Heart left ventricle (tissue), 16 donors: ENCODE measurements at places on chromosomes 2 and 18.

- no peak for DNase-seq
Observed at GRCh38 chr2:146826388-146826787, 1018.4 kb upstream of the ACVR2A start.

DNA sequence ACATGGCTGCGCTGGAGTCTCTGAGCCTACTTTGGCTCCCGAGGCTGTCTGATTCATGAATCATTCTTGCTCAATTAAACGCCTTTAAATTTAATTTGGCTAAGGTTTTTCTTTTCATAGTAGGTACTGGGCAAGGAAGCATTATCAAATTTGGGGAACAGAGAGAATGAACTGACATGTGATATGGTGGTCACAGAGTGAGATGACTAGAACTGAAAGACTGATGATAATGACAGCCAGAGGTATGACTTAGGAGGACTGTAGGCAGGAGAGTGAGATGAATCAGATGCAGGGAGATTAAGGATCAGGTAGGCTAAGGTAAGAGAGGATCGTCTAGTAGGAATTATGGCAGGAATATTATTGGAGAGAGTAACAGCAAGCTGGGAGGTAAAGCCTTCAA, 40.9 kb upstream of the ST8SIA3 start:
- DNase-seq, result no peak

DNA sequence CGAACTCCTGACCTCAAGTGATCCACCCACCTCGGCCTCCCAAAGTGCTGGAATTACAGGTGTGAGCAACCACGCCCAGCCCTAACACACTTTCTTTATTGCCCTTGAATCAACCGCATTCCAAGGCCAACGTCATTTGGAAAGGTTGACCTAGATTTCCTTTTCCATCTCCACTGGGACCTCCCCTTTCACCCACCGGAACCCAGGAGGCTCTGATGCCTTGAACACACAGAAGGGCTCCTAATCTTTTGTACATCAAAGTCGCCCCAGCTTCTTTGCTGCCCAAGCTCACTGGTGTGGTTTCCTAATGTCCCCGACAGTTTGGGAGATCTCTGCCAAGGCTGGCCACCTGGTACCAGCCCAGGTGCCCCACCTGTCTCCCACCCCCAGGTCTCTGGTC, 46.2 kb upstream of the CAB39 start:
- no peak for DNase-seq

GRCh38 chr2:53670331-53670730, 97.3 kb upstream of the CHAC2 start:
- no peak for DNase-seq

GRCh38 chr2:54030396-54030741, 59.6 kb upstream of the PSME4 start:
- no peak for DNase-seq

GRCh38 chr2:42153944-42154581, 15.1 kb upstream of the EML4 start:
- no peak for DNase-seq

DNA sequence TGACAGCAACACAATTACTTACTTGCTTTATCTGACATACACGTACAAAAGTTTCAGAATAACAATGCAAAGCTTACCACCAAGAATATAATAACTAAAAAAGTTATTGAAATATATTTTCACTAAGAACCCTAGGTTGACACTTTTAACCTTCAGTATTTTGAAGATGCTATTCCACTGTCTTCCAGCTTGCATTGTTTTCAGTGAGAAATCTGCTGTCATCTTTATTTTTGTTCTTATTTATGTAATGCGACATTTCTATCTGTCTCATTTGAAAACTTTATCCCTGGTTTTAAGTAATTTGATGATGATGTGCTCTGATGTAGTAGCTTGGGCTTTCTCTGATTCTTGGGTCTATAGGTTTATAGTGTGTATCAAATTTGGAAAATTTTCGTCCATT, 165.0 kb upstream of the SMIM21 start:
- no peak for DNase-seq

GRCh38 chr2:97688062-97688827, 18.7 kb downstream of the C2orf92 start:
- DNase-seq, result no peak

GRCh38 chr2:184137955-184138354, 460.4 kb upstream of the ZNF804A start:
- DNase-seq, result no peak

DNA sequence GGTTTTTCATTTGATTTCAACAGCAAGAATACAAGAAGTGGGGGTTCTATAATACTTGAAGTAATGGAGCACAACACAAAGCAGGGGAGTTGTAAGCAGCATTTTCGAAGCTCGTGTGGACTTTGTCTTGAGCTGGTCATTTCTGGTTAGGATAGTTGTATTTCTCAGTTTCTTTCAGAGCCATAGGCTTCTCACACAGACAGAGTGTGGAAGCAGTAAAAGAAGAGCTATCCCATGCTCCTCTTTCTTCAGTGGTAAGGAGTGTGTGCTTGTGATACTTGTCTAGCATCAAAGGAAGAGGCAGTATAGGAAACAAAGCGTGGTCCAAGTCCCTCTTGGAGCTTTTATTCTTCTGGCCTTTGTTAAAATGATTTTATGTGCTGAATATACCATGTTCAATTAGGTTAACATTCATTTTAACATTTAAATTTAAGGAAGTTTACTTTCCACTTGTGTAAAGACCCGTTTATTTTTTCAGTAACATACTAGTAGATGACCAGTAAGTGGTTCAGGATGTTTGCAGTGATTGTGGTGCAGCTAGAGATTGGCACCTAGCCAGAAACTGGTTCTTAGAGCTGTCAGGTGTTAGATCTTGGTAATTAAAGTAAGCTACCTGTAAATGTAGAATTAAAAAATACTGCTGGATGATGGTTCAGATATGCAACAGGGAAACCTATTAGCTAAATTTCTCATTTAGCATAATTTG, 14.6 kb downstream of the CCNYL1 start:
- DNase-seq, result no peak

GRCh38 chr2:165815299-165816141, 21.5 kb upstream of the GALNT3 start:
- DNase-seq, result no peak

GRCh38 chr18:7764405-7764804, 197.3 kb downstream of the PTPRM start:
- DNase-seq, result no peak

GRCh38 chr2:216486708-216487107, 11.9 kb upstream of the RPL37A start:
- DNase-seq, result no peak

DNA sequence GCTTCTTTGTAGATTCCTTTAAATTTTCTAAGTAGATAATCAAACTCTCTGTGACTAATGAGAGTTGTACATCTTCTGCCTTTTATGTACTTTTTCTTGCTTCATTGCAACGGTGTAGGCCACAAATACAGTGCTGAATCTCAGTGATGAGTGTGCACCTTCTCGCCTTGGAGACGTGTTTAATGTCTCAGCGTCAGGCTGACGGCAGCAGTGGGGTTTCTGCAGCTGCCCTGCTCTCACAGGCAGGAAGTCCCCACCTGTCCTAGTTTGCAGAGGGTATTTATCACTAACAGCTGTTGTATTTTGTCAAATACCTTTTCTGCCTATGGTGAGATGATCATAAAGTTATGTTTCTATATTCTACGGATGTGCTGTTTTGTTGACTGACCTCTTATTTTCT, 13.3 kb downstream of the AGXT start:
- DNase-seq, result no peak

GRCh38 chr2:224869601-224870233, 153.6 kb upstream of the CCDC195 start:
- no peak for DNase-seq

GRCh38 chr2:236867441-236868260, 218.0 kb upstream of the COPS8 start:
- DNase-seq, result peak; percentile 9

DNA sequence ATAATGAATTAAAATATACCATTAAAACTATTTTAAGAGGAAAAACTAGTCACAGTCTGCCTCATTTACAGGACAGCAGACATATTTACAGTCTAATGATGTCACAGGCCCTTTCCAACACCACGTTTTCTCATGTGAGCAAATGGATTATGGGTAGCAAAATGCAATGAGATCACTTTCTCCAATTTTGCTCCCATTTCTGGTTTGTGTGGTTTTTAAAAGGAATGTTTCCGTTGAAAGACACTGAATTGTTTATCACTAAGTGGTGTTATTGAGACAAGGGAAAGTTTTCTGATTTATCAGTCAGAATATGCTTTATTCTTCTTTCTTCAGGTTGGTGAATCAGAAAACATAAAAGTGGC, 11.4 kb upstream of the NR4A2 start:
- no peak for DNase-seq

GRCh38 chr2:101741775-101742520, 44.4 kb downstream of the MAP4K4 start:
- no peak for DNase-seq

DNA sequence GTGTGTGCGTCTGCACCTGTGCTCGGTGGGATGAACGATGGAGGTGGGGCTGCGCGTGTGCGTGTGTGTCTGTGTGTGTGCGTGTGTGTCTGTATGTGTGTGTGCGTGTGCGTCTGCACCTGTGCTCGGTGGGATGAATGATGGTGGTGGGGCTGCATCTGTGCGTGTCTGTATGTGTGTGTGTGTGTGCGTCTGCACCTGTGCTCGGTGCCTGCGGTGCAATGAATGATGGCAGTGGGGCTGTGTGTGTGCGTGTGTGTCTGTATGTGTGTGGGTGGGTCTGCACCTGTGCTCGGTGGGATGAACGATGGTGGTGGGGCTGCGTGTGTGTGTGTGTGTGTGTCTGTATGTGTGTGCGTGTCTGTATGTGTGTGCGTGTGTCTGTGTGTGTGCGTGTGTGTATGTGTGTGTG, 48.5 kb upstream of the CTDP1 start:
- no peak for DNase-seq

GRCh38 chr2:127128445-127128904, 21.5 kb upstream of the BIN1 start:
- DNase-seq, result no peak

GRCh38 chr2:129396980-129397599, 582.4 kb upstream of the RAB6C start:
- DNase-seq, result no peak

- no peak for DNase-seq
Observed at GRCh38 chr2:240258685-240259084, 118.2 kb upstream of the OTOS start.

DNA sequence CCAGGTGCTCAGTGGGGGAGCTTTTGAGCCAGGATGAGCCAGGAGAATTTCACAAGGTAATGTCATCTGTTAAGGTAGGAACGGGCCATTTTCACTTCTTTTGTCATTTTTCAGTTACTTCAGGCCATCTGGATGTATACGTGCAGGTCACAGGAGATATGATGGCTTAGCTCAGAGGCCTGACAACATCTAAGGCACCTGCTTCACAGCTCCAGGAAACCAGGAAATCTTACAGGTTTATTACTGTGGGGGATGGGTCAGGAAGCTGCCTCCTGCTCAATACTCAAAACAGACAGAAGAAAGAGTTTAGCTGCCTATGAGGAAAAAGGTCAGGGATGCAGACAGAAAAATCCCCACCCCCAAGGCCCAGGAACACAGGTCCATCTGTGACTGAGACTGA, 364.3 kb upstream of the LRP1B start:
- DNase-seq, result no peak

DNA sequence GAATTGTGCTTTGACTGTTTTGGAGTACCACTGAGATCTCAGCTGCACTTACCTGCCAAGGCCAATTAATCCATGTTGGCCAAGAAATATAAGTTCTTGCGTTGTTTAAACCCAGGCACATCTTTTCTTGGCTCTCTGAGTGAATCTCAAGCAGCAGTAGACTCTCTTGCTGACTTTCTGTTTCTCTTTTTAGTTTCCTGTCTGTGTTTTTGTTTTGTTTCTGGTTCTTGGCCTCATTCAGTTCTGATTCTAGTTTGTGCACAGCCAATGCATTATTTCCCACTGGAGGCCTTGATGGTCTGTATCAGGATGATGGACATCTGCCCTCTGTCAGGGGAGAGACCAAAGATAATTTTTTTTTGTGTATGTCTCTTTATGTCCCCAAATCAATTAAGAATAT, 379.4 kb downstream of the CDH2 start:
- no peak for DNase-seq

DNA sequence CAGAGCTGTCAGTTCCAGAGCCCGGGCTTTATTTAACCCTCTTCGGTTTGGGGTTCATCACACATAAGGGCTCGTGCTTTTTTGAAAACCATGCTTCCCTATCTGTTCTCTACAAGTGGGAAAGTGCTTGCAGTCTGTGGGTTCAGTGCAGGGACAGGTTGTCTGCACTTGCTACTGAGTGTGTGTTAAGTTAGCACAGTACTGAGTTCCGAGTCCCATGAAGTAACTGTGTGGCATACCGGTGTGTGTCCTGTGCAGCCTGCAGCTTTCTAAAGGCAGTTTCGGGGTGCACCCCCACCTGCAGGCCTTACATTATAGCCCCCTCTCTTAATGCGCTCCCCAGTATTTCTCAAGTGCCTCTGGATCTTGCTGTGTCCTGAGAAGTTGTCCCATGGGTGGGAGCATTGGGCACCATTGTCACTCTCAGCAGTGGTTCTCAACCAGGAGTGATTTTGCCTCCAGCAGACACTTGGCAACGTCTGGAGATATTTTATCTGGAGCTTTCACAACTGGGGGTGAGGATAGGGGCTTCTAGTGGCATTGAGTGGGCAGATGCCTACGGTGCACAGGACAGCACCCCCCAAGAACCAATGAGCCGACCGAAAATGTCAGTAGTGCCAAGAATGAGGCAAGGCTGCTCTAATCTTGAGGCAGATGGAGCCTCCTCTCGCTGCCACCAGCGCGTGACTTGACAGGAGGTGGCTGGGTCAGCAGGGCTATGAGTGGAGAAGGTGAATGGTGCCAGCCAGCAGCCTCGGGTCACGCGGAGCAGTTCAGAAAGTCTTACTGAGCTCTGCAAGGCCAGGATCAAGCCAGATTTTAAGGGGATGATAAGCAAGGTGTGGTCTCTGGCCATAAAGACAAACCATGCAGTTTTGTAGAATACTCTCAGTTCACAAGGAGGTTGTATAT, 152.2 kb downstream of the SMAD7 start:
- peak; percentile 52 for DNase-seq
